Activated CD4-positive, alpha-beta T cell treated with anti-CD3 and anti-CD28 coated beads for 4 hours (primary cell): ENCODE measurements at places on chromosomes 6 and 20.

- DNase-seq, result no peak
Observed at GRCh38 chr6:128078276-128078675, 177.4 kb upstream of the THEMIS start.

DNA sequence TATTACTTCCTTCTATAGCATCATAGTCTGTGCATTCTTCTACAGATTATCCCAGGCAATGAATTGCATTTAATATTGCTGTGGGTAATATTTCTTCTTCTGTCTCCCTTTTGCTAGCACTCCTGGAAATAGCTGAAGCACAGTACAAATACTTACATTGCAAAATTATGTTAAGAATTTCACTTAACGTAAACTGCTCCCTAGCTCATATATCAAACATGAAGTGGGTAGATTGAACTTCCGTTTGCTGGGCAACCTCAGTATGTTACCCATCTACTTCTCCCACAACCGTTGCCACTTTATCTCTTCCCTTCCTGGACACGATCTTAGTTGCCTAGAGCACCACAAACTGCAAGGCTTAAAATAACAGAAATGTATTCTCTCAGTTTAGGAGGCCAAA, 963.3 kb downstream of the KIF16B start:
- DNase-seq, result no peak

GRCh38 chr6:99241905-99242534, 107.5 kb downstream of the FAXC start:
- DNase-seq, result no peak

GRCh38 chr6:111865909-111866546, 7.2 kb downstream of the FYN start:
- no peak for DNase-seq
